ENCODE measurements at places on chromosomes 5 and 9. TPM values are rescaled to one million over a fixed set of nuclear protein-coding genes. Genes with fewer than 3 reads are reported as not detected.

- no peak overlapping the region for H3K4me3 ChIP-seq
- DNase-seq = no peak
- H3K27ac ChIP-seq = no peak overlapping the region
- no peaks in the 10 kb centered on the region for H3K4me1 ChIP-seq
Observed at GRCh38 chr5:56158331-56158960, 74.7 kb downstream of the ANKRD55 start.

The HTR1A gene
- not detected for total RNA-seq

DNA sequence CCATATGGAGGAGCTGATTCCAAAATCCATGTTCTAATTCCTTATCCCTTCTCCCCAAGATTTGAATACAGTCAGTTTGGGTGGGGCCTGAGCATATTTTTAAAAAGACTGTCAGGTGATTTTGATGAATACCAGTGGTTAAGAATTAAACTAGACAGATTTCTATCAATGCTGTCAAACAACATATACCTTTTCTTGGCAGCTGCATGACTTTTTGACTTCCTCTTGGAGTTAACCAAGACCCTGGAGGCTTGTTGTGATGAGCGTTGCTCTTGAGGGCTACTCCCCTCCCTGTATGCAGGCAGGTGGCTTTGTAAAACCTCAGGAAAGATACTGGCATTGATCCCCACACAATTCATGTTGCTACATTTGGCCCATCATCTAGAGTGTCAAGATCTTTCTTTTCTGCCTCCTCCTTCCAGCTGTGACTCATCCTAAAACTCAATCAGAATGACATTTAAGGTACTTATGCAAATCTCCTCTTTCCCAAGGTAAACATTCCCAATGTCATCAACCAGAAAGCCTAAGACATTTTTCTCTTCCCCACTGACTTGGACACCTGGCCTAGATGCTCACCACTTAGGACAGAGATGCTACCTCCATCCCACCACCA is 61.7 kb downstream of the PPP2R2B start:
- DNase-seq = no peak
- H3K4me1 ChIP-seq = no peaks in the 10 kb centered on the region
- no peaks in the 10 kb centered on the region for H3K36me3 ChIP-seq
- H3K27me3 ChIP-seq = no peaks in the 10 kb centered on the region
- no peak overlapping the region for H3K27ac ChIP-seq

- no peaks in the 10 kb centered on the region for H3K4me1 ChIP-seq
- DNase-seq = peak; percentile 16
- no peak overlapping the region for H3K4me3 ChIP-seq
- no peak overlapping the region for H3K27ac ChIP-seq
Observed at GRCh38 chr9:26723486-26723885, 169.1 kb downstream of the CAAP1 start.

- no peak for DNase-seq
- no peak overlapping the region for H3K27ac ChIP-seq
- no peak overlapping the region for H3K4me3 ChIP-seq
- no peaks in the 10 kb centered on the region for H3K4me1 ChIP-seq
- H3K27me3 ChIP-seq = no peaks in the 10 kb centered on the region
Observed at GRCh38 chr5:133267601-133268000, 215.8 kb downstream of the HSPA4 start.

The CDKN2AIPNL gene
- 26.1 TPM for total RNA-seq

The RNF183 gene
- 0.82 TPM for total RNA-seq

- no peaks in the 10 kb centered on the region for H3K4me1 ChIP-seq
- H3K27ac ChIP-seq = no peak overlapping the region
Observed at GRCh38 chr9:126723807-126724172, 81.0 kb upstream of the ZBTB43 start.

DNA sequence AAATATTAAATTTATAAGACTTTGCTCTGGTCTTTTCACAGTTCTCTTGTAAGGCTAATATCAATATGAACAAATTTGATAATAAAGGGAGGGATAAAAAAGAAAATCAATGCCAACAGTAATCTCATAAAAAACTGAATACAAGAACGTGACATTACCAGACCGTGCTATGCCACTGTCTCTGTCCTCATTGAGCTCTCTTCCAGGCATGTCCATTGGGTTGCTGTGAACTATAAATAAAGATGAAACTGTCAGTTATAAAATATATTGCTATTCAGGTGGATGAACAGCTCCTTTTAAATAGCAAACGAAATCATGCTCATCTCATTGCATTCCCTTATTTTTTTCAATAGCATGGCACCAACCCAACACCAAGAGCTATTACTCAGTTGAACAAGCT is 74.0 kb upstream of the RAPGEF6 start:
- no peaks in the 10 kb centered on the region for H3K36me3 ChIP-seq
- H3K27ac ChIP-seq = no peak overlapping the region
- DNase-seq = no peak
- H3K4me3 ChIP-seq = no peak overlapping the region

- H3K4me3 ChIP-seq = no peak overlapping the region
- no peaks in the 10 kb centered on the region for H3K27me3 ChIP-seq
- no peaks in the 10 kb centered on the region for H3K36me3 ChIP-seq
- peak; percentile 78 for DNase-seq
- H3K4me1 ChIP-seq = peaks cover 10% of the 10 kb centered on the region
- peak overlapping the region; percentile 83 for H3K27ac ChIP-seq
Observed at GRCh38 chr9:128558431-128559310, 6.3 kb downstream of the SPTAN1 start.

The TRAF1 gene
- total RNA-seq = 0.51 TPM

GRCh38 chr5:56350597-56351170 is 117.6 kb upstream of the ANKRD55 start:
- no peak overlapping the region for H3K4me3 ChIP-seq
- peaks cover 4% of the 10 kb centered on the region for H3K4me1 ChIP-seq
- no peaks in the 10 kb centered on the region for H3K36me3 ChIP-seq
- H3K27ac ChIP-seq = peak overlapping the region; percentile 63
- H3K27me3 ChIP-seq = no peaks in the 10 kb centered on the region

DNA sequence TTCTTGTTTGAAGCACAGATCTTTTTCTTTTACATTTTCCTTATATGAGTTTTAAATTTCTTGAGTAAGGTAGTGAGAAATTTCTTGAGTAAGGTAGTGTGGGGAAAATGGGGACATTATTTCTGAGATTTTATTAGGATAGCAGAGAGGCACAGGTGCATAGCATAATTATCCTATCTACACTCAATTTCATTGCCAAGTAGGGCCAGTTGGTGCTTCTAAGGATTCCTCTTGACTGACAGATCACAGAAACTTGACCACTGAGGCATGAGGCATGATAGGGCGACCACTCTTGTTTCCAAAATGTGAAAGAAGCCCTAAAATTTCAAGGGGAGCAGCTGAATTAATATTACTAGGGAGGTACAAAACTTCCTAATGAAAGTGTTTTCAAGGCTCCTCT is 31.4 kb upstream of the TMC1 start:
- H3K4me3 ChIP-seq = no peak overlapping the region
- no peaks in the 10 kb centered on the region for H3K27me3 ChIP-seq
- H3K27ac ChIP-seq = no peak overlapping the region
- DNase-seq = no peak
- no peaks in the 10 kb centered on the region for H3K4me1 ChIP-seq

Data from uterus (tissue), 4 donors.